ENCODE measurements at places on chromosomes 3 and 15.

GRCh38 chr3:126613479-126614188, 41.3 kb downstream of the TXNRD3 start:
- DNase-seq = no peak

GRCh38 chr3:119703820-119704531, 1.2 kb downstream of the CFAP91 start:
- DNase-seq = no peak

DNA sequence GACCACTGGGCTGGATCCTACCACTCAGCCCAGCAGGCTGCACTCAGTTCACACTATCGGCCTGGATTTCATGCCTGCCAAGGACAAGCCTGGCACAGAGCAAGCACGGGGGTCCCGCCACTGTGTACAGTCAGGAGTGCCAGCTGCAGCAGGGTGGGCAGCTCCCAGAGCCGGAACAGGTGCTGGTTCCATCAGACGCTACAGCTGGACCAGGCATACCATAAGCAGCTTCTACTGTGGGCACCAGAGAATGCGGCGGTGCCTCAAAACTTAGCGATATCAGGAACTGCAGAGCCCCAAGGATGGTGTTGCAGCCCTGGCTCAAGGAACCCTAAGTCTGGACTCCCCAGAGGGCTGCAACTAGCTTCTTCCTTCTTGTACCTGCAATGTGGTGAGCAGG, 124.8 kb downstream of the BCHE start:
- DNase-seq = no peak

DNA sequence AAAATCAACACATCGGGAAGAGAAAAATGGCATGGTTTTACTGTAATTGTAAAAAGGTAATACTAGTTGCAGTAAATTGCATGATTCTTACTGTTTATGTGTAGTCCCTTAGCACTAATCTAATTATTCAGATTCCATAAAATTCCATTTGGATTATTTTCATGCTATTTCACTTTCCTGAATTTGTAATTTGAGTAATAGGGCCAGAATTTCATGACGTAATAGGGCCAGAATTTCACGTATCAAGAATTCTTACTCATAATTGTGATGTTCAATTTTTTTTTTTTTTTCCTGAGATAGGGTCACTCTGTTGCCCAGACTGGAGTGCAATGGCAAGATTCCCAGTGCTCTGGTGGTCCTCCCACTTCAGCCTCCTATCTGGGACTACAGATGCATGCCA, 2.9 kb upstream of the U2SURP start:
- DNase-seq = no peak

DNA sequence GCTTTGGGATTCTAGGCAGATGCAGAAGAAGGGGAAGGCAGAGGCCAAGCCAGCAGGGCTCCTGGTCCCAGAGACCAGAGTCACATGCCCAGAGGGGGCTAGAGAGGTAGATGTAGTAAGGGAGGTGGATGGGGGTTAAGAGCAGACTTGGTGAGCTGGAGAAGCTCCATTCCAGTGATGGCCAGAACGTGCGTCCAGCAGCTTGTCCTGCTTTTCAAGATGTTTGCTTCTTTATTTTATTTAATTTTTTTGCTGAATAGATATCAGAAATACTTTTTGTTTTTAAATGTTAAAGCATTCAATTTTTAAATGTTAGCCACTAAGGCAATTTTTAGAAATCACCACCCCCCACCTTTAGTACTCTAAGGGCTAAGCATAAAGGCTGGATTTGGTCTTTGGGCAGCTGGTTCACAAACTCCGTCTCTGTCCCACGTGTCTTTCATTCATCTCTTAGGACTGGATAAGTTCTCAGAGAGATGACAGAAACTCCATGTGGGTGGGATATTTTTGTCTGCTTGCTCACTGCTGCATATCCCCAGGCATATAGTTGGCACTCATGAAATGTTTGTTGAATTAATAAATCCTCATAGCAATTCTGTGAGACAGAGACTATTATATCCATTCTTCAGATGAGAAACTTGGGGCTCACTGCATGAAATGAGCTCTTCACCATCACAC, 6.7 kb downstream of the COLQ start:
- no peak for DNase-seq

GRCh38 chr3:126918355-126918821, 64.5 kb upstream of the PLXNA1 start:
- DNase-seq = no peak

- no peak for DNase-seq
Observed at GRCh38 chr15:22950256-22950990, 29.7 kb downstream of the CYFIP1 start.

DNA sequence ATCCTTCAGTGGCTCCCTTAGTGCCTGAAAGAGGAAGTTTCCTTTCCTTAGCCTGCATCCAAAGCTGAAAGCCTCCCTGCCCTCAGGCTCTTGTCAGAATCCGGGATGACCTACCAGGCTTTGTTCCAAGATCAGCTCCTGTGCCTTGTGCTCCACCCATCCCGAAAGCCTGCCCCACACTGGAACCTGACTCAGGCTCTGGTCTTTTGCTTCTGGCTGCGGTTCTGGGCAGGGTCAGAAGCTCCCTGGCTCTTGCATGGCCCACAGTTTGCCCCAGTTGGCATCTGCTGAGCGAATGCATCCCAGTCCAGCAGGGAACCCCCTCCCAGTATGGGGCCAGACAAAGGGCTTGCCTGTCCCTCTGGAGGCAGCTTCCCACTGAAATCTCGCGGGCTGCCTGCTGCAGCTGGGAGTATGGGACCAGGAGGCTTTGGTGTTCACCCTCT, 25.9 kb upstream of the KIF23 start:
- DNase-seq = no peak

- DNase-seq = no peak
Observed at GRCh38 chr15:38010395-38010794, 76.0 kb downstream of the TMCO5A start.

- no peak for DNase-seq
Observed at GRCh38 chr3:146896711-146897110, 291.6 kb upstream of the PLSCR5 start.

DNA sequence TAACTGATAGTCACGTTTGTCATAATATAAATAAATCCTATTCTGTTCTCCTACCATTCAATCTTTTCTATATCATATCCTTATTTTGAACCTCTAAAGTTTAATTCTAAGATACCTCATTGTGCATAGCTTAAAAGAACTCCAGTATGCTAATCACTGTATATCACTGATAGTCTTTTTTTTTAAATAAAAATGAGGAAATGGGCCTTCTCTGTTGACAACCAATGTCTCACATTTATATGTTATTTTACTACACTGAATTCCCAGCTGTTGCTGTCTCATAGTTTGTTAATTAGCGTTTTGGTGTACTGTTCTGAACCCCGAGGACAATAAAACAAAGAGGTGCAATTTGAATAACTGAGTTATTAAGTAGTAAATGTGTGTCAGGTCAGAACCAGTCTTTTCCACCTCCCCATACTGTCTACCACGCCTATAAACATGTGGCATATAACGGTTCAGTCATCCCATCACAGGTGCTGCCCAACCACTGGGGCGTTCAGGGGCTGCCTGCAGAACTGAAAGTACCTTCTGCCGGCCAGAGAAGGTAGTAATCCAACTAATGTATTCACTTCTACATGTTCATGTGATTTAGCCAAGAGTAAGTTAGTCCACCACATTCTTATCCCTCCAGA, 14.9 kb downstream of the CBLB start:
- DNase-seq = no peak

DNA sequence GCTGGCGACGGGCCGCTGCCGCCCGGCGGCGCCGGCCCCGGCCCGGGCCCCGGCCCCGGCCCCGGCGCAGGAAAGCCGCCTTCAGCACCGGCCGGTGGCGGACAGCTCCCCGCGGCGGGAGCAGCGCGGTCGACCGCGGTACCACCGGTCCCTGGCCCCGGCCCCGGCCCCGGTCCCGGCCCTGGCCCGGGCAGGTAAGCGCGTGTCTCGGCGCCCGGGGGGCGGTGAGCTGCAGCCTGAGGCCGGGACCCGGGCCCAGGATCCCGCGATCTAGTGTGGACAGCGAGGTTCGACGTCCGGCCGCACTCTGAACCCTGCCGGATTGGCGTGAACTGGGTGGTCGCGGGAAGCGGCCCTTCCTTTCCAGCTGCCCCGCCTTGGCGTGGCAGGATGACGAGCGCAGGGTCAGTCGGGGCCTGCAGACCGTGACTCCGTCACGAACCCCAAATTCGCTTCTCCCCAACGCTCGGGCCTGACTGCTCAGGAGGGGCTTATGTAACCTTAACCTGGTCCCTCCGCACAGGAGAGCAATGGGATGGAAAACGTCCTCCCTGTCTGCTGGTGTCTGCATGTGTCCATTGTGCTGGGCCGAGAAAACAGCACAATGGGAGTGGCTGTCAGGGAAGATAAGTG, 472 bp downstream of the BSN start:
- peak; percentile 8 for DNase-seq

GRCh38 chr15:99331381-99331780, 80.1 kb downstream of the LRRC28 start:
- no peak for DNase-seq

- no peak for DNase-seq
Observed at GRCh38 chr3:105783631-105784030, 85.2 kb downstream of the CBLB start.

DNA sequence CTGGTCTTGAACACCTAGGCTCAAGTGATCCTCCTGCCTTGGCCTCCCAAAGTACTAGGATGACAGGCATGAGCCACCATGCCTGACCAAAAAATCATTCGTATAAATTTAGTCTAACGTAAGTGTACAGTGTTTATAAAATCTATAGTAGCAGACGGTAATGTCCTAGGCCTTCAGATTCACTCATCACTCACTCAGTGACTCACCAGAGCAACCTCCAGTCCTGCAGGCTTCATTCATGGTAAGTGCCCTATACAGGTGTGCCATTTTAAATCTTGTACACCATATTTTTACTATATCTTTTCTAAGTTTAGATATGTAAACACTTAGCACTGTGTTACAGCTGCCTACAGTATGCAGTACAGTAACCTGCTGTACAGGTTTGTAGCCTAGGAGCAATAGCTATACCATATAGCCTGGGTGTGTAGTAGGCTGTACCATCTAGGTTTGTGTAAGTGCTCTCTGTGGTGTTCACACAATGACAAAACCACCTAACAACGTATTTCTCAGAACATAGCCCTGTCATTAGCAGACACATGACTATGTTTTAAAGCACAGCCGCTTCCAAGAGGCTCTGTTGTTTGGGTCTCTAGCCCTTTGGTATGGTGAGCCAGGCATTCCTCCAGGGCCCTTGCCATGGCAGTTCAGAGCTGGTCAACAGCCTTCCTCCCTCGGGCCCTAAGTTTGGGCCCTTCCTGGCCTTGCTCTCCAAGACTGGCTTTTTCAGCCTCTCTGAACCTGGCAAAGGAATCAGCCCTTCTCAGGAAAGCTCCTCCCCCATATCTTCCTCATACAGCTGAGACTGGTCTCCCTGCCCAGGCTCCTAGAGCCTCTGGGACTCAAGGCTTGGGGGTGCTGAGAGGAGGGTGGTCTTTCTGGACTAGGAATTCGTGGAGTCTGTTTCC, 1.9 kb upstream of the CCDC9B start:
- no peak for DNase-seq

DNA sequence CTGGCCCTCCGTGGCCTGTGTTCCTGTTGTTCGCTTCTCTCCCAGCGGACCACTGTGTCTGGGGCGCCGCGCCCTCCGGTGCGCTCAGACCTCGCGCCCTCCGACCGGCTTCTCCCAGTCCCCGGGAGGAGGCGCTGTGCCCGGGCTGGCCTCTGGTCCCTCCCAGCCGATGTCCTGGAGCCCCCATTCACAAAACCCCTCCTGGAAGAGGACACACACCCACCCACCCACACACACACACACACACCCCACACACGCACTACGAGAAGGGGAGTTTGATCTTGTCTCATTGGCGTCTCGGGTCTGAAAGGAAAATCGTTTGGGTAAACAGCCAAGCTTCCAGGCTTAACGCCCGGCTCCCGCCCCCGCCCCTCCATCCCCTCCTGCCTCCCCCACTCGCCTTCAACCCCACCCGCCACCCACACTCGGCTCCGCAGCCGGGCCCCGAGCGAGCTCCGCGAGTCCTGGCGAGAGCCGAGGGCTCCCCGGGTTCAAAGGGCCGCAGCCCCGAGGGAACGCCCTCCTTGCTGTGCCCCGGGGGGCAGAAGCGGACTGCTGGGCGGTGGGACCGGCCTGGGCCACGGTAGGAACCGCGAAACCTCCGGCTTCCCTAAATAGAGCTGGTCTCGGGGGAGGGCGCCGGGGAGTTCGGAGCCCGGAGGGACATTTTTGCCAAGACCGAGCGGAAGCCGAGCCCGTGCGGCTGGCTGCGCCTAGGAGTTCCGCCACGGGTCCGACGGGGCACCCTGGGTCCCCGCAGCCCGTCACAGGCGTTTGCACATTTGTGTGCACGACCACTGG, 23.6 kb downstream of the NR2F2 start:
- no peak for DNase-seq

DNA sequence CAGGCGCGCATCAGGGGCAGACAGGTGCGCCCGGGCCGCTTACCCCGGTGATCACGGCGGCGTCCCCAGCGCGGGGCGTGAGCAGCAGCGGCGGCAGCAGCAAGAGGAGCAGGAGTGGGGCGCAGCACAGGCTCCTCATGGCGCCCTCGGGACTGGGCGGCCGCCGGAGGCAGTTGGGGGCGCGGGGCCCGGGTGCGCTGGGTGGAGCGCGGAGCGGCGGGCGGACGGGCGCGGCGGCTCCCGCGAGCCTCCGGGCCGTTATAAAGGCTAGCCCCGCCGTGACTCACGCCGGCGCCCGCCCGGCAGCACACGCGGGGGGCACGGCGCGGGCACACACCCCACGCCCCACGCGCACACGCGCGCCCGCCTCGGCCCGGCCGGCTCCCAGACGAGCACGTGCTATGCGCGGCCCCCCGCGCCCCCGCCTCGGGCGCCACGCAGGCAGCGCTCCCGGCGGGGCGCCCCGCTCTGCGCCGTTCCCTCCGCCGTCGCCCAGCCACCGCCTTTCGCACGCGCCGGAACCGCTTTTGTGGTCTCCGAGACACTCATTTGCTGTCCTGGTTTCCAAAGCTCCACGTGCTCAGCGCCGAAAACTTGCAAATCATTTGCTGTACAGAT, at the start of gene PROK2:
PROK2 (minus strand) TSS at position 235 of the 618 bp plus-strand sequence; CDS start at position 139, 96 bp downstream.
- no peak for DNase-seq

DNA sequence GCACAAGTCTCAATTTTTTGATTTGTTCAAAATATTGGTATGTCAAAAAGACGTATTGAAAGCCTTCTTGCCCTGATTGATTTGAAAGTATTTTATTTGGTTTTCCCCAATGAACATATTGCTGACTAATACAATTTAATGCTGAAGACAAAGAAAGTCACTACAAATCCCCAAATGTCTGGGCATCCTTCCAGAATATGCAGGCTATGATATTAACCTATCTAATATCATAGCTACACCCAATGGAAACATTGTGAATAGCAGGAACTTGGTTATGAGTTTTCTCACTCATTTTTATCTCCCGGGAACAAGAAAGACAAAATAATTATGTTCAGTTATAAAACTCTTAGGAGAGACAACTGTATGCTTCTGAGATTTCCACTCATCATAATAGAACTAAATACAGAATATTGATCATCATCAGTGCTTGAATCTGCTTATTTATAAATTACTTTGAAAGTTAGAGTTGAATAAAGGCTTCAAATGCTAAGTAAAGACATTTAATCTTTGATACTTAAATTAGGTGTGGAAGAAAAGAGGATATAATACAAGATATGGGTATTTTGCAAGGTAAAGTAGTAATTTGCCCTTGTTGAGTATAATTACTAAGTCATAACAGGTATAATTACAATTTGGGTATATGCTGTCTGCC, 483.9 kb downstream of the RBMS3 start:
- DNase-seq = no peak
